ENCODE measurements at places on chromosomes 5 and 9.

DNA sequence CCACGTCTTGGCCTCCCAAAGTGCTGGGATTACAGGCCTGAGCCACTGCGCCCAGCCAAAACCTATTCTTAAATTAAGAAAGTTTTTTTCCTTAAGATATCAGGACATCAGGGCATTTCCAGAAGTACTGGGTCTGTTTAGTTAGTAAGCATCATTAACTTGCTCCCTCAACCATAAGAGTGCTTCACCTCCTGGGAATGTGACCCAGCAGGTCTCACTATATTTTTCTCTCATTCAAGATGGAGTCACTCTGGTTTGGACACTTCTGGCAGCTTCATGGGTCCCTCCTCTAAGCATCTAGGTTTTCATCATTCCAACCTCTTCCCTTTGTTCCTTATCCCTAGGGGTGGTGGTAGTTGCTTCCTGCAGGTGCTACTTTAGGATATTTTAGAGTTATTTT, 10.3 kb upstream of the BRD3OS start:
- no peak for DNase-seq

DNA sequence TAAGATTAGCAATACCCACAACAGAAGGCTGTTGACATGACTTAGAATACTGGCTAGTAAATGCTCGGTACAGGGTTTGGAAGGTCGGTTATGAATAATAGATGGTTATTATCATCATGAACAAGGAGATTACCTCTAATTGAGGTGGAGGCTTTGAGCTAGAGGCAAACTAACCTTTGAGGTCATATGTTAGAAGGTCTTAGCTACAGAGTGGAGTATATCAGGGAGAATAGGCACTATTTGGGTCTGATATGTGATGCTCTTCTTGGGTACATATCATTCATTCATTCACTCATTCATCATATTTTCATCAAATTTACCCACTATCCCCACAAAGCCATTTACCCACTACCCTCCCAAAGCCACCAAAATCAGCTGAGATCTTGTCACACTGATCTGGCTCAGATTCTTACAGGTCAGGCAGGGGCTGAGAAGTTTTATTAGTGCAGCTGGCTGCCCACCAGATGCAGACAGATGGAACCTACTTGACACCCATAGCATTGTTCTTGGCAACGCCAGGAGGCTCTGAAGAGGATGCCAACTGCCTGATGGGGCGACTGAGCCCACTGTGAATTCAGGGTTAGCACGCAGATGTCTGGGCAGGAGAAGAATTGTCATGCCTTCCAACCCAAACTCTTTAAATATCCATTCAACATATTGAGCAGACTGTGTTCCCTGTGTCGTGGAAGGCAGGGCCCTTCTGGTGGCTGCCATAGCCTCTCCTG, 90.2 kb upstream of the SH3PXD2B start:
- DNase-seq: no peak

- DNase-seq: no peak
Observed at GRCh38 chr5:13739479-13739878, 205.0 kb downstream of the DNAH5 start.

DNA sequence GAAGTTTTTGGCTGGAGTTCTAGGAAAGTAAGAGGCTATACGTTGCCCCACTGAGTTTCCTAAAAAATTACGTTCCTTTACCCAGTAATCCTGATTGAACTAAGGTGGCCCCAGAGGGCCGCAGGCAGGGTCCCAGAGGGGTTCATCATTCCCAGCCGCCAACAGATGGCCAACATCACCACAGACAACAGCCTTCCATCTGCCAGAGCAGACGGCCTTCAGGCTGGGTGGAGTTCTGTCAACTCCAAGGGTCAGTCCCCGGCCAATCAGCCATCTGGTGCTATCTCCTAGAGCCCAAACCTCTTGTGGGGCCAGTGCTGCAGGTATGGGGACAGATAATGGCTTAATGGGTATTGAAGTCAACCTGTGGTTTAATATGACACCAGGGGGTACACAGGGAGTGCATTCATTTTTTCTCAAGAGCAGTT, 30.4 kb downstream of the TBC1D2 start:
- no peak for DNase-seq

DNA sequence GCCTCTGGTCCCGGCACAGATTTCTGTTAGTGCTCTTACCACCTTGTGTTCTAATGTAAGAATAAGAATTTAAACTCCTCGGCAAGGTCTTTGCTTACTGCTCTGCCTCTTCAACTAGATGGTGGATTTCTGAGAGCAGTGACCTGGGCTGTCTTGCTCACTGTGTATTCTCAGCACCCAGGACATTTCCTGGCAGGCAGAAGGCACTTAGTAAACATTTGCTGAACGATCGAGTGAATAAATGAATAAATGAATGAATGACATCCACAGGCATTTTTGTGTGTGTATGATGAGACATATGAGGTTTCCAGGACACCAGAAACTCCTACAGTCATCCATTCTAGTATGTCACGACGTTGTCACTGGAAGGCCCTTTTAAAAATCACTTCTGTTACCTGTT, 143.2 kb downstream of the BOD1 start:
- DNase-seq: no peak

GRCh38 chr5:89187268-89187667, 304.3 kb upstream of the MEF2C start:
- DNase-seq: no peak

DNA sequence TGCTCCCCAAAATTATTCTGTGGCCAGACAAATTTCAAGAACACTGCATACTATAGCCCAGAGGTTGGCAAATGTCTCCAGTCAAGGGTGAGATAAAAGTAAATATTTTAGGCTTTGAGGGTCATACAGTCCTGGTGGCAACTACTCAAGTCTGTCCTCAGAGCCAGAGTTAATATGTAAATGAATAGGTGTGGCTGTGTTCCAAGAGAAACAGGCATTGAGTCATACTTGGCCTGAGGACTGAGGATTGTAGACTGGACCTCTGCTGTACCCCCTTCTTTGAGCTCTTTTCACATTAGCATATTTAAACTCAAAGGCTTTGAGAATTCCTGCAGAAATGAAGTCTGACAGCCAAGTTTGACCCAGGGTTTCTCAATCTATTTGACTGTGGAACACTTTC, 129.2 kb upstream of the PTCH1 start:
- no peak for DNase-seq

Measured in stimulated activated naive B cell treated with anti-CD40 and anti-IgM and Interleukin-4, amounts not matched to agents 10 μg/mL and 1 μg/mL and 100 μg/mL, for 72 hours (primary cell).